Stimulated activated CD8-positive, alpha-beta memory T cell treated with anti-CD3 and anti-CD28 coated beads, Interleukin-4, amount 100 ng/mL, for 1 hour (primary cell): ENCODE measurements at places on chromosomes 3 and 15.

DNA sequence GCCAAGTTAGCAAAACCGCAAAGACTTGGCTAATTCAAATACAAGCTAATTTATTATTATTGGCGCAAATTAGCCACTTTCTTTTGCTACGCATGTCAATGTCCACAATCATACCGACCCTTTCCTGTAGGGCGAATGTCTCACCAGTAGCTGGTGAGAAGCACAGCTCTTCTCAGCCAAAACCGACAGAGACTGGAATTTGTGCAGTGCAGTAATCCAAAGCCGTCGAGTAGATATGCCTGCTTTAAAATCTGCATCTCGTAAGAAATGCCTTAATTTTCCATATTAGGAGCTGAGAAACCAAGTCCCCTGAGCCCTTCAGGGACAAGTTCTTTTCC, 614 bp upstream of the MINDY2 start:
- DNase-seq, result peak; percentile 7

GRCh38 chr15:35728219-35728940, 182.4 kb upstream of the DPH6 start:
- no peak for DNase-seq

GRCh38 chr15:40706121-40706520, 11.1 kb downstream of the RAD51 start:
- no peak for DNase-seq

DNA sequence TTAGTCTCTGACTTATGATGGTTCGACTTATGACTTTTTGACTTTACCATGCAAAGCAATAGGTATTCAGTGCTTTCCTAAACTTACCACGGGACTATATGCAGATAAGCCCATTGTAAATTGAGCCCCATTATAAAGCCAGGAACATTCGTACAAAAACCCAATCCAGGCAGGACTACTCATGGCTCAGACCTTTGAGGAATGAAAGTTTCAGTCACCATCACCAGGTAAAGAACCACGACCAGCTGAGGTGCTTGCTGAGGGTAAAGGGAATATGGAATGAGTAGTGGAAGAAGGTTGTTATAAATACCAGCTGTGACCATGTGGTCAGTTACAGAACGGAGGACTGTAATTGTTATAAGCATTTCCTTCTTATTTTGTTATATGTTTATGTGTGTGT, 54.9 kb upstream of the BNC1 start:
- no peak for DNase-seq

DNA sequence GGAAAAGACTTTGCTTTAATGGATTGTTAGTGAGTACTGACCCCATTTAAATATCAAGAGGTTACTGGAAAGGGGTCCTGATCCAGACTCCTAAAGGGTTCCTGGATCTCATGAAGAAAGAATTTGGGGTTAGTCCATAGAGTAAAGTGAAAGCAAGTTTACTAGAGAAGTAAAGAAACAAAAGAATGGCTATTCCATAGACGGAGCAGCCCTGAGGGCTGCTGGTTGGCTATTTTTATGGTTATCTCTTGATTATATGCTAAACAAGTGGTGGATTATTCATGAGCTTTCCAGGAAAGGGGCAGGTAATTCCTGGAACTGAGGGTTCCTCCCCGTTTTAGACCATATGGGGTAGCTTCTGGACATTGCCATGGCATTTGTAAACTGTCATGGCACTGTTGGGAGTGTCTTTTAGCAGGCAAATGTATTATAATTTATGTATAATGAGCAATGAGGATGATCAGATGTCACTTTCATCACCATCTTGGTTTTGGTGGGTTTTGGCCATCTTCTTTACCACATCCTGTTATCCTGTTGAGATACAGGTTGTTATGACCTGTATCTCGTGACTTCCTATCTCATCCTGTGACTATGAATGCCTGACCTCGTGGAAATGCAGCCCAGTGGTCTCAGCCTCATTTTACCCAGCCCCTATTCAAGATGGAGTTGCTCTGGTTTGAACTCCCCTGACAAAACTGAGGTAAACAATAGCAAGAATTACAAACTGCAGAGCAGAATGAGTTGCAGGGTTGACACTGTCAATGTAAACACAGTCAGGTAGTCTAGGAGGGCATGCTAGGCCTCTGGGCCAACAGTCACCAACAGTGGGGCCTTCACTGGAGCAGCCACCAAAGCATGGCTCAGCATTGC, 10.3 kb upstream of the GPR160 start:
- DNase-seq, result no peak

GRCh38 chr3:72448858-72449257, 399.4 kb downstream of the SHQ1 start:
- DNase-seq, result no peak

- DNase-seq, result no peak
Measured at GRCh38 chr3:100682056-100682853, 27.0 kb upstream of the TFG start.

- DNase-seq, result no peak
Measured at GRCh38 chr3:14274999-14275961, 96.7 kb downstream of the LSM3 start.

- no peak for DNase-seq
Measured at GRCh38 chr15:101539492-101539891, 50.0 kb upstream of the PCSK6 start.

GRCh38 chr15:100942656-100943425, 23.7 kb downstream of the LRRK1 start:
- DNase-seq, result no peak

DNA sequence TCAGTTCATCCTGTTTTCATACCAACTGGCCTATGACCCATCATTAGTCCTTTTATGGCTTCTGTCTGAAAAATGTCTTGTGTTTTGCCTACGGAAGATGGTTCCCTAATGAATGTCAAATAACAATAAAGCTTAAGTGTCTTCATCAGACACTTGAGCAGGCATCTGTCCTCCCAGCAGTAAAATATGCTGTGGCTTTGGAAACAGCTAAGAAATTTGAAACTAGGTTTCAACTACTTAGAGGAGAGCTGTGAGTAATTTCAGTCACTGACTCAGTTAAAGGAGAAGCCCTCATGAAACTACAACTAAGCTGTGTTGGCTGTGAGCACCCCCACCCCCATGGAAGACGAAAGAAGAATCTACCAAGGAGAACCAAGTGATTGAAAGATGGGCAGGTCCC, 409.4 kb upstream of the PPP2R3A start:
- no peak for DNase-seq

GRCh38 chr15:63915873-63916771, 82.4 kb upstream of the HERC1 start:
- no peak for DNase-seq

GRCh38 chr3:67044955-67045354, 46.8 kb downstream of the KBTBD8 start:
- no peak for DNase-seq

- DNase-seq, result no peak
Measured at GRCh38 chr3:101532783-101533602, 20.0 kb upstream of the SENP7 start.

GRCh38 chr15:94644433-94644832, 413.1 kb downstream of the MCTP2 start:
- no peak for DNase-seq

DNA sequence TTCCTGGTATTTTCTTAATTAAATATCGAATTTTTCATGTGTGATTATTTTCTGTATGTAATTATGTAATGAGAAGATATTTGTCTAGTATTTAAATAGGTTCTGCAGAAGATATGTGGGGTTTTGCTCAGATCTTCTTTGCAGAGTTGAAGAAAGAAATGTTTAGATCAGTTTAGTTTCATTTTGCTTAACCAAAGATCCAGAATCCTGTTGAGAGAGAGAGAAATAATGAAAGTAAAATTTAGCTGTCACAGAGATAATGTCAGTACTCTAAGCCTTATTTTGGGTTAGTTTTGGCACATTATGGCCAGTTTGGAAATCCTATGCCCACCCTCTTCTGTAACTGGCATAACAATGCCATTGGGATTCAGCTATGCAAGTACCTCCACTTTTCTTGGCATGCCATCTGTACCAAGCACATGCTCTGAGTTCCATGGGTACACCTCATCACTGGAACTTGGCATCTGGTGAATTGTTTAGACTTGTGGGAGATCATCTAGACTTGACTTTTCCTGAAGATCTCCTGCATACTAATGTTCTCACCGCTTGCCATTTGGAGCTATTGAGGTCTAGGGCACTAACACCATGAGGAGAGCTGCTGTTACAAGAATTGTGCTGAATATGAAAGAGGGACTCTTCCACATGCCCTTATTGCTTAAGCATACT, 30.9 kb downstream of the PLSCR1 start:
- DNase-seq, result no peak

DNA sequence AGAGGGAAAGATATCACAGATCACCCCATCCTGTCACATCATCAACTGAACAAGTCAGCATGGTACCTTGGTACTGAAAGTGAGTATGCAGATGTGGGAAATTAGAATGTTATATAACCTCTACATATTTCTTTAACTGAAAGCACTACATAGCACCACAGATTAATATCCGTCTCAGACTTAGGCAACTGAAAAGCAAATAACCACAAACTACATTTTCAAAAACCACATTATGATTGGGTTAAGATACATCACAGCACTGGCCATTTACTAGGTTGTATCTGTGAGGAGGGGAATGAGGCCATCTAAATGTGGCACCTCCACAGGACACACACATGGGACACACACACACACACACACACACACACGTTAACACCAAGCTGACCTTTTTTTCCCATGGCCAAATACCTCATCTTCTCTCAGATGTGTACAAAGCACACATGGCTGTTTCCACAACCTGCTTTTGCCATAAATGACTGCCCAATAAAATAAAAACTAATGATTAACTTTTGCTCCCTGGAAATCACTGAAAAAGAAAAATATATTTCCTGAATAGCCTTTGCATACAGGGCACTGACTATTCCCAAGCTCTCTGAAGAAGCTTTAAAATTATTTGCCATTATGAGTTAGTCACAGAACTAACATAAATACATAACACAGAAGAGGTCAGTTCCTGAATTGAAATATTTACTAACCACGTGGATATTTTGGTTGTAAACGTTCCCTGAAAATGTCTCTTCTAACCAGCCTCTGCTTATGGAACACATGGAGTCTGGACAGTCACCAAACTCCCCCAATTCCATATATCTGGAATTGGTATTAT, 60.1 kb downstream of the SUMF1 start:
- DNase-seq, result no peak

- DNase-seq, result no peak
Measured at GRCh38 chr15:68639926-68640600, 61.3 kb downstream of the CORO2B start.

DNA sequence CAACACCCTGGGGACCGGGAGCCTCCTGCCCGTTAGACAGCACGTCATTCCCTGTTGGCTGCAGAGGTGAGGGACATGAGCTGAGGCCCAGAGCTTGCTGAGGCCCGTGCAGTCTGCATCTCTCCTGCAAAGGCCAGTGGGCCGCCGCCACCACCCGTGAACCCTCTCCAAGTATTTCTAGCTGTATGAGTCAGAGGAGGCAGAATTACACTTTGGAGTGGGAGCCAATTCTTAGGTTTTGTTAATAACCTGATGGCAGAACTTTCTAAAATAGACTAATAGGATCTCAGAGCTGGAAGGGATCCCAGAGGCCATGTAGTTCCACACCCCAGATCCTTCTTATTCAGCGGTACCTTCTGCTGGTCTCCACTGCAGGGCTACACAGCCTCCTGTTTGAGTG, 335.2 kb upstream of the CTDSPL start:
- no peak for DNase-seq

DNA sequence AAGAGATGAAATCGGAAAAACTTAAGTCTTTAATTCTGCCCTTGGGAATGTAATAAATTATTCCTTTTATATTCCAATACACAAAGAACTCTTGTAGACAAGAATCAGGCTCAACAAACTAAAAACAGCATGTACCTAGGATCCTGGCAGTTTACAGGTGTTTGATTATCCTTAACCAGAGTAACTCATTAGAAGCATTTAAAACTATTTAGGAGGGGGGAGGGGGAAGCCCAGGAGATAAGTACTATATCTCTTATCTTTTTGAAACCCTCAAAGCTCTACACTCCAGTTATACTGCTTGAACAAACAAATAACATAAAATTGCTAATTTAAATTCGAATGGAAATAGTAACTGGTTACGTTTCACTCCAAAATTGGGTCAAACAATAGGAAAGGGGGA, 1.9 kb downstream of the CNBP start:
- no peak for DNase-seq

GRCh38 chr3:133747907-133748639, 1.9 kb downstream of the TF start:
- no peak for DNase-seq

DNA sequence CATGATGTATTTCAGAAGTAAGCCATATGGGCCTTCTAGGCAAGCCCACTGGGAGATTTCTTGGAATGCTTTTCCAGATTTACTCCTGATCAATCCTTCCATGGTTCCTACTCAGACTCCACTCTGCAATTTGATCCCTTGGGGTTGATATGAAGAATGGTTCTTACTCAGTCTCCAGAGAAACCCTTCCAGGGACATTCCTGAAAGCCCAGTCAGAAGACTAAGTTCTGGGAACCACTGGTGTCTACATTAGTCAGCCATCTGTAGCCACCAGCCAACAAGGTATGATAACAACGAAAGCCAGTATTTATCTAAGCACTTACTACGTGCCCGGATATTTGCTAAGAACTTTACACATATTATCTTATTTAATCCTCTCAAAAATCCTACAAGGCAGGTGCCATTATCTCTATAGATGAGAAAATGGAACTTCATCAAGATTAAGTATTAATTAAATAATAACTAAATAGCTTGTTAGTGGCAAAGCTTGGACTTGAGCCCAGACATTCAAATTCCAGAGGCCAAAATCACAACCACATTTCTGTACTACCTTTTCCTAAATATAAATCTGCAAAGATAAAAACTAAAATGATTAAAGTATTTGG, 32.7 kb downstream of the ZNF385D start:
- DNase-seq, result no peak

DNA sequence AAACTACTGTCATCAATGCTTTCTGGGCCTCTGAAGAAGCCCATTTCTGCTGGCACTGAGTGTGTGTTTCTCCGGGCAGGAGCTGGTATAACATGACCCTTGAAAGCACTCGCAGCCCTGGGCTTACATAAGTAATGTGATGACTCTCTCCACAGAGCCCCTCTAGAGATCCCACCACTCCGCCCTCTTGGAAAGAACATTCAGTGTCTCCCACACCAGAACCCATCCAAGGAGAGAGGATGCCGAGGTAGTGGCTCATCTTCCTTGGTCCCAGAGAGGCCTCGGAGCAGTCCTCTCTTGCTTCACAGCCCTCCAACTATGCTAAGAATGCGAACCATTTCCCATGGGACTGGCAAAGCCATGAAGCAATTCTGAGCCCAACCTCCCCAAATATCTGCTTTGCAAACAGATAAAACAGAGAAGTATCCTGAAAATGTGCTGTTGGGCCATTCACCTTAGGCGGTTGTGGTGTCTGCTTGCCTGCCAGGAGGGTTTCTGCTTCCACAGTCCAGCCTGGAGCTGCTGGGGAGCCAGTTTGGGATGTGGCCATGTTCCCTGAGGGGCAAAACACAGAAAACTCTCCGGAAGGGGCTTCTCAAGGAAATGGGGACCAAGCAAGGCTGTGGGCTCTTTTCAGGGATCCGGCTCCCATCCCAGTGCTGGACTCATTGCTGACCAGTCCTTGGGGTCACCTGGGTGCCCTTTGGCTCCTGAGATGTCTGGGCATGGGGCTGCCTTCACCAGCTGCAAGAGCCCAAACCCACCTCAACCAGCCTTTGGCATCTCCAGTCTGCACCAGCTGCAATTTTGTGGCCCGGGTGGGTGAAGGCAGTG, 47.3 kb downstream of the AMOTL2 start:
- DNase-seq, result no peak
